ENCODE measurements at places on chromosomes 6 and 20. TPM values are rescaled to one million over a fixed set of nuclear protein-coding genes. Genes with fewer than 3 reads are reported as not detected.

DNA sequence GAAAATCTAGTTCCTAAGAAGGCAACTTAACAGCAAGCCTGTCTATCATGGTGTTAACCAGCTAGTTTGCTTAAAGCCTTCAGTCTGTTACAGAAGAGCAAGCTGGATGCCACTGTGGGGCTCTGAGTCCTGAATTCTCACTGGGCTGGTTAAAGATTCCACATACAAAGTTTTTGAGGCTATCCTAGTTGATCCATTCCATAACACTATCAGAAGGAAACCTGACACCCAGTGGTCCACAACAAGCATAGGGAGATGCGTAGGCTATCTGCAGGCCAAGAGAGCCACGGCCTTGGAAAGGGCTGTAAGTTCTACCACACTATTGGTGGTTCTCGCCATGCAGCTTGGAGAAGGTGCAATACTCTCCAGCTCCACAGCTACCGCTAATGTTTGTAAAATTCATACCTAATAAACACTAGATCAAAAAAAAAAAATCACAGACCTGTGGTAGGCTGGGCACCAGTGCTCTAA, 420 bp upstream of the MCCD1 start:
- DNase-seq = no peak

GRCh38 chr20:6636209-6637159, 131.0 kb upstream of the BMP2 start:
- DNase-seq = peak; percentile 65

The BMP7 gene
- polyA plus RNA-seq = not detected

The GPX5 gene
- polyA plus RNA-seq = not detected

The TGM3 gene
- polyA plus RNA-seq = not detected

All from fibroblast of lung (primary cell).